HS-5 (cell line): ENCODE measurements at places on chromosomes 11 and 22.

DNA sequence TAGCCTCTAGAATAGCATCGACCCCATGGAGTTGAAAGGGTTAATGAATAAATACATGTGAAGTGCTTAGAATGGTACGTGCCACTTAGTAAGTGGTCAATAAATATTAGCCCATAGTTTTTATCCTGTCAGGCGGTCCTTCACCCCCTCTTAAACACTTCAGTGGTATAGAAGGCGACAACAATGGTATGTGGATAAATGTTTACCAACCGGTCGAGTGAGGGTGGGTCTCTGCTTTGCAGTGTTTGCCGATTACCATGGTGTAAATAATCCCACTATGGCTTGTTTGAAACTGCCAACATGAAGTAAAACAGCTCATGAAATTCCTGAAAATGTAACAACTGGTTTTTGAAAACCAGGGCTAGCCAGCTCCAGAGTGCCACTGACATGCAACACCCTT lies 541.2 kb downstream of the BUD13 start:
- no peak for DNase-seq

- no peak for DNase-seq
Observed at GRCh38 chr11:93906486-93906885, 56.1 kb upstream of the VSTM5 start.

DNA sequence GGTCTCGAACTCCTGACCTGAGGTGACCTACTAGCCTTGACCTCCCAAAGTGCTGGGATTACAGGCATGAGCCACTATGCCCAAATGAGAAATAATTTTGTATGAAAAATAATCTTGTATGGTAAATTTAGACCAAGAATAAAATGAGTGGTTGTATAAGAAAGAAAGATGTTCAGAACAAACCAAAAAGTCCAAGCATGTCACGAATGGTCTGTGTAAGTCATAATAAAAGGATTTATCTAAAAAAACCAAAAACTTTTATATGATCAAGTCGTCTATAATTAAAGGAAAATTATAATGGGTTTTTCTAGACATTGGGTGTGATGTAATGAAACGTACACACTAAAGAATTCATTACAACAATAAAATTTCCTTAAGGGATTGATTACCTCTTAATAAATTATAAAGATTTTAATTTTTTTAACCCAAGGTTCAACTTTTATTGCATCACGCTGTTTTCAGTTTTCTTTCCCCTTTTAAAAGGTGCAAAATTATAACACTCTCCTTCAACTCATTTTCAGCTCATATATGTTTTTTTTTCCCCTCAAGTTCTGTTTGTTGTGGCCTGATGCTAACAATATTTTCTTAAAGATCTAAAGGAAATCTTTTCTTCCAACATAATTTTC lies 8.9 kb upstream of the AQP11 start:
- no peak for DNase-seq

- DNase-seq: peak; percentile 13
Observed at GRCh38 chr11:31921081-31921480, 110.0 kb upstream of the PAX6 start.

DNA sequence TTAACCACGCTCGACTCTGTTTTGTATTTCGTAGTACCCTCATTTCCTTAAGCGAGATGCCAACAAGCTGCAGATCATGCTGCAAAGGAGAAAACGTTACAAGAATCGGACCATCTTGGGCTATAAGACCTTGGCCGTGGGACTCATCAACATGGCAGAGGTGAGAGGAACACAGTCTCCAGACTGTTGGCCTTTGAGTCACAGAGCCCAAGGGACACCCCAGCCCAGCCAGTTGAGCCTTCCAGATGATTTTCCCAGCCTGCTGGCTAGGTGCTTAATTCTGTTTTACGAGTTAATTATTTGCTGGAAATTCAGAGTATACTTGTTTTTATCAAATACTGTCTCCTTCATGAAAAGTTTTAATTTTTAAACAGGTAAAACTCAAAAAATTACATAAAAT lies 57.3 kb upstream of the RAB1B start:
- DNase-seq: no peak

- DNase-seq: no peak
Observed at GRCh38 chr11:64900263-64900678, 16.7 kb downstream of the ATG2A start.

GRCh38 chr11:9057007-9057406 lies 34.4 kb downstream of the SCUBE2 start:
- no peak for DNase-seq

GRCh38 chr11:2990617-2991451 lies 1.3 kb downstream of the NAP1L4 start:
- DNase-seq: no peak

DNA sequence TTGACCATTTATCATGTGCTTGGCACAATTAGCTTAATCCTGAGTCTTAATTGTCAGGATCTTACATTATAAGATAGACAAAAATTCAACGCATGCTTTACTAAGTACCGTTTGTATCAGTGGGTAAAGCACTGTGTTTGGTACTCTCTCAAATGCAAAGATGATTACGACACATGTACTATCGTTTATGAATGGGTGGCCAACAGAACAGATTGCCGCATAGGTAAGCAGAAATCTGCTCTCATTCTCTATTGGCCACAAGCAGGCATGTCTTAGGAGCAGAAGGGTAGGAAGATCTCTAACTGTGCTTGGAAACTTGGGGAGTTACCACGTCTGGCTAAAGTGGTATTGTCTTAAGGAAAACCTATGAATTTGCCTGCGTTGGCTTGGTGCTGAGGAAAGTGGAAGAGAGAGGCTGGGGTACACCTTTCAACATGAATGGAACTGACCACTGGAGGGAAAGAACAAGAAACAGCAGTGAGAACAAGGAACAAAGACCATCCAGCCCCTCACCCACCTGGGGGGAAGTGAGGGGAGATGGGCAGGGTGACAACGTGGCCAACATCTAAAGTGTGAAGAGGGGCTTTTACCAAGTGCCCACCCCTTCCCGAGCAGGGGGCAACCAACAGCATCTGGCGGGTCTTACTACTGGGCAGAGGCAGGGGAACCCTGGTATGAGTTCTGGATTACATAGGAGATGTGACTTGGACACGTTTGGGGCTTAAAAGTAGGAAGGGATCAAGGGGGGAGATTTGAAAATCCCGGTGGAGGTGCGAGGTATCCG lies 1.0 kb upstream of the TUBA8 start:
- DNase-seq: no peak

- DNase-seq: no peak
Observed at GRCh38 chr22:36160499-36160942, at the start of gene APOL3. TSS of gene APOL3 (minus strand) at chr22:36160755. CDS start at chr22:36149055, 11,700 bp downstream.
